ENCODE measurements at places on chromosomes 6 and 20. TPM values are rescaled to one million over a fixed set of nuclear protein-coding genes. Genes with fewer than 3 reads are reported as not detected.

DNA sequence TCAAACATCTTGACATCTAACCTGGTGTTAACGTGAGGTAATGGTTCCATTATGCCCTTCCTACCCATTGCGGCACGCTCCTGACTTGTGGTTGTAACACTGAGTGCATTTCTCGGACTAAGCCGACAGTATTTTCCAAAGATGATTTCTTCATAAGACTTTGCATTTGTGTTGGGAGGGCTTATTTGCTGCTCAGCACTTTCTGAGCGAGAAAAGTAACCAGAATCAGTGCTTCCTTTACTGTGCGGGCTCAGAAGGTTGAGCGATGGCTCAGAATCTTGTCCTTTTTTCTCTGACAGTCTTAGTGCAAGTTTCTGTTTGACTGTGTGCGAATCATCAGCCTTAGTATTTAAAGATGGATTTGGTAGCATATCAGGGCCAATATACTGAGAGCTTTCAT lies 171.7 kb downstream of the HIVEP2 start:
- DNase-seq, result no peak

The APOBEC2 gene
- not detected for total RNA-seq

GRCh38 chr20:5484926-5485325 lies 168.2 kb upstream of the PROKR2 start:
- no peak for DNase-seq

- no peak for DNase-seq
Observed at GRCh38 chr6:80541181-80541580, 434.7 kb downstream of the BCKDHB start.

- peak; percentile 68 for DNase-seq
Observed at GRCh38 chr6:27693766-27694546, 218.2 kb downstream of the OR2B2 start.

DNA sequence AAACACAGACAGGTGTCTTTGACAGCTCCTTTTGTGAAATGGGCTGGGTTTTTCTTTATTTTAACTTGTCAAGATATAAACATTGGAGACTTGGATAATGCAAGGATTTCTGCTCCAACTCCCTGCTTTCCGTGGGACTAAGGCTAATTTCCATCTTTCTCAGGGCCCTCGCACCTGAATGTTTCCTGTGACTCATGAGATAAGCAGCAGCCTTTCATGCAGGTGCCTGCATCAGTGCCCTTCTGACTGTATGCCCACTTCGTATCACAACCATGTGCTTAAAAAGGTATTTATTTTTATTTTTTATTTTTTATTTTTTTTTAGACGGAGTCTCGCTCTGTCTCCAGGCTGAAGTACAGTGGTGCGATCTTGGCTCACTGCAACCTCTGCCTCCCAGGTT lies 736.1 kb downstream of the DOK5 start:
- no peak for DNase-seq

DNA sequence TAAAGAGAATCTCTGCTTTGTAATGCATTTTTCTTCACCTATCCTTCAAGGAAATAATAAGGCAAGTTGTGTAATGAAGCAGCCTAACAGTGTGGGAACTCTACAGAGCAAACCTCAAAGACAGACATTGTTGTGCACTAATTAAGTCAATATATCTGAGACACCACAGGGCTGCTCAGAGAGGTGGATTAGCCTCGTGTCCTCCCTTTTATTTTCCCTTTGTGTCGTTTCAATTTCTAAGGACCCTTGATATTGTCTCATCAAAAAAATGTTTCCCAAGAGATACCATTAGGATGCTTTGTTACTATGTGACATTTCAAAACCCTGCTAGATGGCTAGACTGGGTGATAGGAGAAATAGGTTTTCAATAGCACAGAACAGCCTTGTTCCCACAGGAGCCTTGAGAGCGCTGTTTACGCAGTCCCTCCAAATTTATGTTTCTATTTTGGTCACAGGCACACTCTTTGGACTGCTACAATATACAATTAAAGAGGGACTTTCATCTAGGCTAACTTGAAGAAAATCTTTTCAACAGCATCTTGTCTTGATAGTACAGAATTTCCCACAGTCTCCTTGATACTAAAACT lies 23.1 kb downstream of the UBE3D start:
- DNase-seq, result no peak

DNA sequence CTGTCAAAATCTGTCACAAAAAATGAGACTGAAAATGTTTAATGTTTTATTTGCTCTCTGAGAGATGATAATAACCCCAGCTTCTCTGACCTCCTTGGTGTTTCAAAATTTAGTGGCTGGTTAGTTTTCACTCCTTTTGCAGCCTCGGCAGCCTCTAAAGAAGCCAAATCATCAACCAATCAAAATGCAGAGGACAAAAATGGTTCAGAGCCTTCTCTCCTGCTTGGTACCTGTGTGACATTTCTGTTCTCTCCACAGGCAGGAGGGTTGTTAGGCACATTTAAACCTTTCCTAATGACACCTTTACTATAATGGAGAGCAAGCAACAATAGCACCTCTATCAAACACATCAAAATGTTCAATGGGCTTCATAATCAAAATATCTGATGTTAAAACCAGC lies 375.5 kb downstream of the HACE1 start:
- no peak for DNase-seq

GRCh38 chr6:156729248-156729647 lies 47.9 kb upstream of the ARID1B start:
- DNase-seq, result no peak

DNA sequence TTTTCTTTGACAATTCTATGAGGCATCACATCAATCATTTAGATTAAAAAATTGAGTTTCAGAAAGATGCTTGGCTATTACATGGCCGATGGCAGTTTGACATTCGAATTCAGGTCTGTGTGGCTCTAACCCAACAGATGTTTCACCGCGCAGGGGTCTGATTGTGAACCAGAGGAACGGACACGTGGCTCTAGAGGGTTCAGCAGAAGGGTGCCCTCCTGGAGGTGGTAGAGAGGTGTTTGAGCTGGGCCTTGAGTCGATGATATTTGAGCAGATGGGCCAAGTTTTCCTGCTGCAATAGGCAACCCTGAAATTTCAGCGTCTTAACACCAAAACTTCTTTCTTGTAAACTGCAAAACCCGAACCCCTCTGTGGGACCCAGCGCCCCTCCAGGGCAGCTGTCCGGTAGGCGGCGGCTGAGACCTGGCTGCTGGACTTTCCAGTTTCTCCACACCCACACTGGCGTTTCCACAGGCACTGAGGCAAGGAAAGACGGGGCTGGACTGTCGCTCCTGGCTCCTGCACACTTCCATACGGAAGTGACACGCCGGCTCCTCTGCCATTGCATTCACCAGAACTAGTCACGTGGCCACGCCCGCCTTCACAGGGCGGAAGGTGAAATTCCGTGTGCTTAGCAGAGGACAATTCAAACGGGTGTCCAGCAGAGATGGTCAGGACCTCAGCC lies 11.3 kb upstream of the AFDN start:
- DNase-seq, result no peak

The TMC2 gene
- not detected for total RNA-seq

The NINL gene
- total RNA-seq, result 42.6 TPM

The SGK2 gene
- not detected for total RNA-seq

The PNPLA1 gene
- not detected for total RNA-seq

The OR14J1 gene
- not detected for total RNA-seq

GRCh38 chr20:14581731-14582130 lies 244.3 kb upstream of the FLRT3 start:
- no peak for DNase-seq

DNA sequence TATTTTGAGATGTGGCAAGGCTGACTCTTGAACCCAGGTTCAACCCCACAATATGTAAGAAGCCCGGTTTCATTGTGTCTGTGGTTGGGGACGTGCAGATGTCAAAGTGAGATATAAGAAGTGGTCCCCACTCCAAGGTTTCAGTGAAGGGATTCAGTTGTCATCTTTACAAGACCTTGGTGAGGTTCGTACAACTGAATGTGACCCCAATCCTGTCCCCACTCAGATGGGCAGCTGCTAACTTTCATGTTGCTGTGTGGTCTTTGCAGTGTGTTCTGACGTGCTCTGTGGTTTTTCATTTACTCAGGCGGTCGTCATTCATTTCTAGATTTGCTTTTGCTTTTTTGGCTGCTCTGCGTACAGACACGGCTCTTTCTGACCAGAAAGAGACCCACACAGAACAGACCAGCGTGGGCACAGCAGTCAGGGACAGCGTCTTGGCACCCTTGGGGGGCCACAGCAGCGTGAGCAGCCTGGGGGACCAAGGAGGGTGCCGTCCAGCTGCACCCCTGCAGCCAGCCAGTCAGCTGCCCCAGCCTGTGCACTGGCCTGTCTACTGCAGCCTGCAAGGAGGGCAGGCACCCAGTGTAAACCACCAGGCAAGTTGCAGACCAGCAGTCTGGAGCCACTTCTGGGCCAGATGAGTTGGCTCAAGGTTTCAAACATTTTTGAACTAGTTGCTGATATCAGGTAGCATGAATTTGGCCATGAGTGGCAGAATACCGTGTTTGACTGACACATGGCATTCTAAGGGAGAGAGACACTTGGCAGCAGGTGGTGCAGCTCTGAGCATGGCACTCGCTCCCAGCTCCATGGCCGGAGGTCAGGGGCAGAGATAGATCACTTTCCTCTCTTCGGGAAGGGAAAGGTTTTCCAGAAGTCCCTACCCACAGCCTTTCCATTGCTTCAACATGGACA lies 49.4 kb upstream of the IRF4 start:
- no peak for DNase-seq

GRCh38 chr6:34305982-34306708 lies 57.3 kb upstream of the SMIM29 start:
- no peak for DNase-seq

- no peak for DNase-seq
Observed at GRCh38 chr6:135195522-135195921, 14.4 kb downstream of the MYB start.

DNA sequence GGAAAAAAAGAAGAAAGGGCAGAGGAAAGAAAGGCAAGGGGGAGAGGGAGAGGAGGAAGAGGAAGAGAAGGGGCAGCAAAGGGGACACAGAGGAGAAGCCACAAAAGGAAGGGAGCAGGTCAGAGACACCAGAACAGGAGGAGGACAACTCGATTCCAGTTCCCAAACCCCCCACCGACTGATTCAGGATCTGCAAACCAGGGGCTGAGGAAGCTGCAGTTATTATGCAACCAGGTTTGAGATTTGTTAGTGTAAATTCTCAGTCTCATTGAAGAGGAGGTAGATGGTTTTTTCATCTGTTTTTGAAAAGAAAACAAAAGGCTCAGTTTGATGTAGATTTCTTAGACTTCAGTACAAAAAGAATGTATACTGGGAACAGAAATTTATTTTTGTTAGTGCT lies 202.8 kb downstream of the FOXC1 start:
- no peak for DNase-seq

DNA sequence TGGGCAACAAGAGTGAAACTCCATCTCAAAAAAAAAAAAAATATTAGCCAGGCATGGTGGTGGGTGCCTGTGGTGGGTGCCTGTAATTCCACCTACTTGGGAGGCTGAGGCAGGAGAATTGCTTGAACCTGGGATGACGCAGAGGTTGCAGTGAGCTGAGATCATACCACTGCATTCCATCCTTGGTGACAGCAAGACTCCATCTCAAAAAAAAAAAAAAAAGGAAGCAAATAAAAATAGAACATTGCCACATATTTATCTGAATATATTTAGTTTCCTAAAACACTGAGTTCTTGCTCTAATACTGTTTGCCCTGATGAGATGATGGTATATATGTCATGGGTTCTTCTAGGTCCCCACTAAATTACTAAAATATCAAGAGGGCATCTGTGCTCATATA lies 28.4 kb downstream of the CASP8AP2 start:
- DNase-seq, result no peak

The IL20RA gene
- 0.28 TPM for total RNA-seq

- no peak for DNase-seq
Observed at GRCh38 chr20:51511861-51512619, 30.5 kb downstream of the NFATC2 start.

The SMOC2 gene
- 0.18 TPM for total RNA-seq

The PLA2G7 gene
- 0.17 TPM for total RNA-seq

All from H7 (cell line).